Uterus (tissue), 4 donors: ENCODE measurements at places on chromosomes 7 and 10. TPM values are rescaled to one million over a fixed set of nuclear protein-coding genes. Genes with fewer than 3 reads are reported as not detected.

GRCh38 chr7:80740778-80741545 is 102.5 kb downstream of the CD36 start:
- no peak for DNase-seq

GRCh38 chr7:64863021-64863420 is 40.1 kb upstream of the ZNF273 start:
- no peak for DNase-seq

The CALY gene
- 0.69 TPM for total RNA-seq

DNA sequence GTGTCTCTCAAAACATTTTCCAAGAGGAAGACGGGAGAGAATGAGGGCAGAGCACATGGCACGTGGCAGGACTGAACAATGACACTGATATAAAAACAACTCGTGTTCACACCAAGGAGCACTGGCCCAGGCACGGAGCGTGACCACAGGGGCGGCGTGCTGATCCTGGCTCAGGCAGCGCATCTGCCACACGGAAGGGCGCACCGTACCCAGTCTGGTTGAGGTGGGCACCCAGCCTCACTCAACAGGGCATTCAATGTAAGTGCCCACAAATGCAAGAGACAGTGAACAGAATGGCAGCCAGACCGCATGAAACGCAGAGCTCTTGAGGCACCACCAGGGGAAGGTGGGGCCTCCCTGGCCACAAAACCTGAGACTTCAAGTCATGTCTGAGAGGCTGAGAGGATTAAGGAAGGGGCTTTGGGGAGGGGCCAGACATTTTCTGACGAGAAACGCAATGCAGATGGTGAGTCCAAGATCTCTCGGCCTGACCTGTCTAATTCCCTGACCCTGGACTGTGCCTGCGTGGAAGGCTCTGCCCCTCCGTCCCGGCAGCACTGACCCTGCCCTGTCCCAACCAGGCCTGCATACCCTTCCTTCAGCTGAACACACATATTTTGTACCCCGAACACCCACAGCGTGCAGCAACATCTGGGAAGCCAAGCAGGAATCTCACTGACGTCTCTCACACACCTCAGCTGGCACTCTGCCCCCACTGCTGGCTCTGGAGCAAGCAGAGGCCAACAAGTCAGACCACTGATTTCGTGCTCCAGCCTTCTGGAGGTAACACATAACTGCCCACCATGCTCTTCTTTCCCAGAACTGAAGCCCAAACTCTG is 35.5 kb downstream of the VOPP1 start:
- DNase-seq: no peak

DNA sequence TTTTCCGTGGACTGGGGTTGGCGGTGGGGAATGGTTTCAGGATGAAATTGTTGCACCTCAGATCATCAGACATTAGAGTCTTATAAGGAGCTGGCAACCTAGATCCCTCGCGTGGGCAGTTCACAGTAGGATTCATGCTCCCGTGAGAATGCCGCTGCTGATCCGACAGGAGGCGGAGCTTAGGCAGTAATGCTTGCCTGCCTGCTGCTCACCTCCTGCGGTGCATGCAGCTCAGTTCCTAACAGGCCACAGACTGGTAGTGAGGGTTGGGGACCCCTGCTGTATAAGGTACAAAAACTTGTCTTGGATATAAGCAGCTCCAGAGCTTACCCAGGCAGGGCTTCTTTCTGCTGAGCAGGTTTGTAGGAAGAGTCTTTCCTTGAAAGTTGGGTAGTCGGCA is 53.9 kb downstream of the SHH start:
- no peak for DNase-seq

The NKX2-3 gene
- not detected for total RNA-seq

GRCh38 chr7:142385491-142386340 is 127.9 kb upstream of the PRSS58 start:
- no peak for DNase-seq

DNA sequence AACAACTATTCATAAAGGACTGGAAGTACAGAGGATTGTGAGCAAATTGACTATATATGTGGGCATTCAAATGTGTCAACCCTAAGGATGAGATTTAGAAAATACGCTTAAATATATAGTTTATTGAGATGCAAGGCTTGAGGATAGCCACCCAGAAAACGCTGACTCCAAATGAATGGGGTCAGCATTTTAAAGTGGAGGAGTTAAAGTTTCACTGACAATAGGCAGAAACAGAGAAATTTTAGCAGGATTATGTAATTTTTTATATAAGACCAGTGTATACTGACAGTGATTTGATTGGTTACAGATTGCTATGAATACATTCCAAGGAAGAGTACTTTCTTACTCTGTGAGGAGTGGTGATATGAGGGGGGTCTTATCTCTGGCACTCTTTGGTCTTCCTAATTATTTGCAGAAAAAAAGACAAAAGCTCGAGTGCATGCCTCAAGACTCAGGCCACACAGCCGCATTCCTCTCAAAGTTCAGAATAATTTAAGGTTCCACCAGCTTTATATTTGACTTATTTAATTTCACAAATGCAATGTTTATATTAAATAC is 38.6 kb upstream of the ARL4A start:
- no peak for DNase-seq

DNA sequence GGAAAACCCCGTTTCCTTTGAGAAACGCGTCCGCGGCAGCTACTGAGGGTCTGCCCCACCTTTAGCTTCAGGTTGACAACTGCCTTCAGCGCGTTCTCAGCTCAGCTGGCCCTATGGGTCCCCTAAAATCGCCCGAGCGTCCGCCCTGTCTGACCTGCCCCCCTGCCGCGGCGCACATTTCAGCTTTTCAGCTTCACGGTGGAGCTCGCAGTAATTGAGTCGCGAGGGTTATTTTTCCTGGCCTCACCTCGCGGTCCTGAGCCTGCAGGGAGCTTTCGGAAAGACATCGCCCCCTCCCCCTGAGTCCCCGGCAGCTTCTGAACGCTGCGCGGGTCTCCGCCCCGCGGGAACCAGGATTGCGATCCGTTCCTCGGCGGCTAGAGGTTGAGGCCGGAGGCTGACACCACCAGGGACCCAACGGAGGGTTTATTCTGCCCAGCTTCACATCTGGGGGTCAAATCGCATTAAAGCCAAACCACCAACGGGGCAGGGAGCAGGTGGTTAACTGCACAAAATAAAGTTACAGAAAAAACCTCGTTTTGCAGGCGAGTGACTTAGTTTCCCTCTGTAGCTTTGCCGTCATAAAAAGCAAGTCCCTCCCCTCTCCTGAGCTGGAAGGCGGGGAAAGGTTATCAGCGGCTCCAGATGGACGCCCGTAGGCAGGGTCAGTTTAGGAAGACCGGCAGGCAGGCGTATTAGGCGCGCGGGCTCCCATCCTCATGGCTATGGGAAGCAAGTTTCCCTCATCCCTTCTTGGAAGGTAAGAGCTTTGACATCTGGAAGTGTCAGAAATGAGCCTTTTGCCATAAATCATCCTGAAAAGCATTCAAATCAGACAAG is 11.0 kb downstream of the TWIST1 start:
- DNase-seq: no peak

The WEE2 gene
- not detected for total RNA-seq

The ADK gene
- 19.4 TPM for total RNA-seq

The SFRP4 gene
- total RNA-seq: 17.4 TPM

- no peak for DNase-seq
Observed at GRCh38 chr7:114889646-114890285, 32.1 kb upstream of the MDFIC start.

DNA sequence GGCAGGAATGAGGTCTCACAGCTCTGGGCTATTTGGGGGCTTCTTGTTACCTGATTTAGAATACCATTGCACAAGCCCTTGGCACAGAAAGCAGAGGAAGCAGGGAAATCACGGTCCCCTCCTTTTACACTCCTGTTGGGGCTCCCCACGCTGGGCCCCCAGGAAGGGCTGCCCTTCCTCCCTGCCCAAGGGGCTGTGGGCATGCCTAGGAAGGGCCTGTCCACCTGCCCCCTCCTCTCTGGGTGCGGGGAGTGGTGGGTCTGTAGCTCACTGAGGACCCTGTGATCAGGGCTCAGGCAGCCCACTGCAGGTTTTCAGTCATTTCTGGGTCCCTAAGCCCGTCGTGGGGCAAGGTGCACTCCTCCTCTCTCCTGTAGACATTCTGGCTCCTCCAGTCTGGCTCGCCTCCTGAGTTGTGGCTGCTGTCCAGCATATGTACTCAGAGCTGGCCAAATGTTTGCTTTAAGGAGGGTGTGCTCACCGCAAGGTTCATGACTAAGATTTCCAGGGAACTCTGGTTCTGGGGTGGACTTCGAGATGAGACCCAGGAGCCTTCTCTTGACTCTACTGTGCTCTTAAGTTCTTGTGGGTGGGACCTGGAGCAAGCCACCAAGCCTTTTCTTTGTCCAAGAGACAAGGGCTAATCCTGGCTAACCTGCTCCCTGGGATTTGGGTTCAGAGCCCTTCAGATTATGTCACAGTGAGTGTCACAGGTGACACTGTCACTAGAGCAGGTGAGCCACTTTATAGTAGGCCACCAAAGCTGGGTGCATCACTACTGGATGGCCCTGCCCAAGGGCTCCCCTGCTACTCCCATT is 56.0 kb downstream of the TACR2 start:
- peak; percentile 81 for DNase-seq

The NAMPT gene
- total RNA-seq: 121 TPM

GRCh38 chr7:143233816-143234532 is 12.1 kb downstream of the TAS2R40 start:
- no peak for DNase-seq

DNA sequence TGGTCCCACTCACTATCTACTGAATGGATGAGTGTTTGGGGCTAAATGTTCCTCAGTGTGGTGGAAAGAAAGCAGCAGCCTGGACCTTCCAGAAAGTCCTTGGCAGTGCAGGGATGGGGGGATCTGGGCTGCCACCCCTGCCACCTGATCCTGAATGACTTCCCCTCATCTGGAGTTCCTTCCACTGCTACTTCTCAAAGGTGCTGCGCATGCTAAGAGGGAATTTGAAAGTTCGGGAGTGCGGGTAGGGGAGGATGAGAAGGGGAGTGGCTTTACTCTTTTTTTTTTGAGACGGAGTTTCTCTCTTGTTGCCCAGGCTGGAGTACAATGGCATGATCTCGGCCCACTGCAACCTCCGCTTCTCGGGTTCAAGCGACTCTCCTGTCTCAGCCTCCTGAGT is 1.4 kb downstream of the KLRG2 start:
- no peak for DNase-seq

DNA sequence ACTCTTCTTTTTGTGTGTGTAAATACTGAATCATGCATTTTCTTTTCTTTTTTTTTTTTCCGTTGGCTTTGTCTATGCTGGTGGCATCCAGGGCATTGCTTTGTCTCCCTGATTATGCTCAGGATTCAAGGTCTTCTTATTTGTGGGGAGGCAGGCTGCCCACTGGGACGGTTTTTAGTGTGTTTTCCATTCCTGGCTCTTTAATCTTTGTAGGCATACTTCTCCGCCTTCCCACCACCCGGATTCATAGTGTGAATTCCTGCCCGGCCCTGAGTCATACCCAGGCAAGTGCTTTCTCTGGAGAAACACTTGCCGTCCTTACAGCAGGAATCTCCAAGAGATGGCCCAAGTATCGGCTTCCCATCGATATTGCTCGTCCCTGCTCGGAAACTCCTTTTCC is 5.2 kb downstream of the ZNF655 start:
- DNase-seq: no peak

- DNase-seq: no peak
Observed at GRCh38 chr10:122413327-122413726, 38.8 kb downstream of the PLEKHA1 start.

DNA sequence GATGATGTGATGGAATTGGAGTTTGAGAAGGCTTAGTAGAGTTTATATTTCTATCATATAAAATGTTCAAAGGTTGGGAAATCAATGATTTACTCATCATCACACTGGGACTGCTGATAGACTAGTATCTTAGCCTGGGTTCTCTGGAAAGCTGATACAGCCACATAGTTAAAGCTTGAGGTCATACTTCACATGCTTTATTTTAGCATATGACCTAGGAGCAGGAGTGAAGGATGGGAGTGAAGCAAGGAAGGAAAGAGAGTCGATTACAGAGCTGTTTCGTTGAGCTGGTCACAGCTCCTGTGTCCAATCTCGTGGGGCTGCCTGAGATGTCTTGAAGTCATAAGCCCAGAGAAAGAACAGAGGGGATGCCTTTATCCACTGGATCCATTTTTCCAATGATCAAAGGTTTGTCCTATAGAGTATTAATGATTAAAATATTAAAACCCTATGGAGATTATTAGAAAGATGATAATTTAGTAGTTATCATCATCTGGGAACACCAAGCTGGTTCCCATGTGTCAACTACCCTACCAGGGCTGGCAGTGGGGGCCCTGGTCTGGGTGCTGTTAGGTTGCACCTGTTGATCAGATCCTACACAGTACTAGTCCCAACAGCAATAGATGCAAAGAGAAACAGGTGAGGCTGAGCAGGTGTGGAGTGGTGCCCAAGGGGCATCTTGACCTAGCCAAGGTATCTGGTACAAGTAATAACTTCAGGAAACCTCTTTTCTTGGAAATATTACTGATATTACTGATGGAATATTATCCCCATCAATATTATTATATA is 77.8 kb downstream of the BAMBI start:
- no peak for DNase-seq

DNA sequence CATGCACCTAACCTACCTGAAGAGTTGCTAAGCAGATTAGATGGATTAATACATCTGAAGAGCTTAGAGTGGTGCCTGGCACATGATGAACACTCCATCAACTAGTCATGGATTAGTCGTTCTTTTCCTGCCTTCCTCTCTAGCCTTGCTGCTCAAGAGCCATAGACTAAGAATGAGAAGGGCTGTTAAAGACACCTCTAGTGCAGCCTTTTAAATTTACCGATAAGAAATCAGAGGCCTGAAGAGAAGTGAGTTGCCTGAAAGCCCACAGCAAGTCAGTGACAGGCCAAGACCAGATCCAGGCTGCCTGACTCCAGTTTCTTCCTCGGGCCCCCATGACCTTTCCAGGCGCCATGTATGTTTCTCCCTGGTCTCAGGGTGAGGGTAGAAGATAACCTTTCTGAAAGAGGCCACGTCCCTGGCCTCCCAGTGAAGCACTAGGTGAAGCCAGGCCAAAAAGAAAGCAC is 6.5 kb downstream of the TSPAN15 start:
- DNase-seq: no peak

DNA sequence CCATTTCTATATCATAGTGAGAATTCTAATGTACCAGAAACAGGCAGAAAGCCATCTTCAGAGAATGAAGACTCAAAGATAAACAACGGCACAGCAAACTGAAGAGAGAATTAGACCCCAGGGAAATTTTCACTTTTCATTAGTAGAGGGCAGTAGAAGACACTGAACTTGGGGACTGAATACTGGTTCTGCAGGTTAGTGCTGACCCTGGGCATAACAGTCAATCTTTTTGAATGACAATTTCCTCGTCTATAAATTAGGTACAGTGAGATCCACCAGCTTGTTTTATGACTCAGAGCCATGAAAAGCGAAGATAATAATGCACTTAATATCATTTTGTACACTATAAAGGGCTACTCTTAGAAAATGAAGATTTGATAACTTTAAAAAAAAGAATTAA is 13.7 kb downstream of the FKBP14 start:
- DNase-seq: no peak

- no peak for DNase-seq
Observed at GRCh38 chr7:69825113-69825972, 227.1 kb downstream of the AUTS2 start.

GRCh38 chr10:5413012-5413938 is 918 bp downstream of the NET1 start:
- no peak for DNase-seq

The CCL24 gene
- total RNA-seq: not detected

GRCh38 chr7:39238234-39238869 is 260.6 kb downstream of the POU6F2 start:
- no peak for DNase-seq
